Tibial nerve (tissue), 4 donors: ENCODE measurements at places on chromosomes 4 and X.

DNA sequence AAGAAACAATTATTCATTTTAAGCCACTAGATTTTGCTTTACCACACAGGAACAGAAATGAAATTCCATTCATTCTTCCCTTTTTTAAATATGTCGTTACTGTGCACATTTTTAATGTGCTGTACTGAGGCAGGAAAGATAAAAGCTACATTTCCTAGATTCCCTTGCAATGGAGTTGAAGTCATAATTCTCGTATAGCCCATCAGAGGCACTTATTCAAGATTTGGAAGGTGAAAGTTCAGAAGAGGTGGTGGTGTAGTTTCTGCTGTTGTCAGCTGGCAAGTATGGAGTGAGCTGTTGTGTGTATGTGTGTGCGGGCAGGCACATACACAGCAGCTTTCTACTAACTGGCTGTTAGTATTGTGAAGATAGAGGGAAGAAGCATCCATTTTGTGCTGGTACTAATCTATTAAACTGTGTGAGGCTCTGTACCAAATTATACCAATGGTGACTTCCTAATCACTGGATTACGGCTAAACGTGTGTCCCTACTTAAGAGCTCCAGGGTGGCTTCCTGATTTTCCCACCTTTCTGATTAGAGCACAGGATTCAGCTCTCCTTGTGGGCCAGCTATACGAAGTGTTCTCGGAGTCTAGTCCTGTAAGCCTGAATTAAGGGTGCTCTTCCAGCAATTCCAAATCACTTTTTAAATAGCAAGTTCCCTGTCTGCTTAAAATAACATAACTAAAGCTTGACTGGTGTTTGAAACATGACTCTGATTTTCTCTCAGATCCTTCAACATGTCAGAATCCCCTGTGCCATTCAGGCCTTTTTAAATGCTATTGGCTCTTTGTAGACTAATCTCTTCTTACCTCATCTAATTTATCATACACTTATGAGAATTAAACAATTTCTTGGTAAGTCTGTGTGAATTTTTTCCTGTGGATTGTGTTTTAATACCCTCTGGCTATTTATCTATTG is 43.8 kb downstream of the PDS5A start:
- no peak for DNase-seq

GRCh38 chr4:54898056-54898562 is 227.3 kb downstream of the KDR start:
- DNase-seq = no peak

- DNase-seq = no peak
Measured at GRCh38 chr4:158055668-158056067, 117.2 kb downstream of the GASK1B start.

DNA sequence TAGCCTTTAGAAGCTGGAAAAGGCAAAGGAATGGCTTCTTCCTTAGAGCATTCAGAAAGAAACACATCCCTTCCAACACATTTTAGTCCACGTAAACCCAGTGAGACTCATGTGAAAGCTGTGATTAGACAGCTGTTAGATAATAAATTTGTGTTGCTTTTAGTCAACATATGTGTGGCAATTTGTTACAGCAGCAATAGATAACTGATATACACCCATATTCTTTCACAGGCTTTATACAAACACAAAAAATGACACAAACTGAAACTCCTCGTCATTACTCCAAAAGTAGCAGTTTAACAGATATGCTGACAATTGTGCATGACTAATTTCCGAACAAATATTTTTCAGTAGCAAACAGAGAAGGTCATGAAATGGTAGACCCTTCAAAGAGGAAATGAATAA is 65.3 kb downstream of the ANTXR2 start:
- DNase-seq = no peak

DNA sequence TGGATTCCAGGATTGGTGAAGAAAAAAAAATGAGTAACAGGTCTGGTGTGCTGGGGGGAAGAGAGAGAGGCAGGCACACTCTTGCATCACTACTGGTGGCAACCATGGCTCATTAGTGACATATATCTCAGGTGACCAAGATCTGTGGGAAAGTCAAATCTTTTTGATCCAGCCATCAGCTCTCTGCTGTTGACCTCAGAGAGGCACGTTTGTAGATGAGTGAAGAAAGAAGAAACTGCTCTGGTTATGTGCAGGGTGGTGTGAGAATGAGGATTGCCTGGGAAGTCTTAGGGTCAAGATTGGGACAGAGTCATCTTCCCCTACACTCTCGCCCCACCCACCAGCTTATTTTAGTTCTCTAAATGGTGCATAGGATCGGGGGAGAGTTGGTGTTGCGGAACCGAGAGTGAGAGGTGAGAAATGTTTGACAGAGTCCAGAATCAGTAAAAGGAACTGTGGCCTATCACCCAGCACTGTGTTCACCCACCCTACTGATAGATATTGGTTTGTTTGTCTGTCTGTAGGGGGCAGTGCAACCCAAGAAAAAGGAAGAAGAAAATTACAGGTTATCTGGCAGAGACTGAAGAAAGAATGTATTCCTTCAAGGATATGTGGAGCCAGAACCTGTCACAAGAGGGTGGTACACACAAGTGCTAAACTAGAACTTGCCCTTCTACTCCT is 21.9 kb downstream of the ARMCX6 start:
- DNase-seq = no peak

DNA sequence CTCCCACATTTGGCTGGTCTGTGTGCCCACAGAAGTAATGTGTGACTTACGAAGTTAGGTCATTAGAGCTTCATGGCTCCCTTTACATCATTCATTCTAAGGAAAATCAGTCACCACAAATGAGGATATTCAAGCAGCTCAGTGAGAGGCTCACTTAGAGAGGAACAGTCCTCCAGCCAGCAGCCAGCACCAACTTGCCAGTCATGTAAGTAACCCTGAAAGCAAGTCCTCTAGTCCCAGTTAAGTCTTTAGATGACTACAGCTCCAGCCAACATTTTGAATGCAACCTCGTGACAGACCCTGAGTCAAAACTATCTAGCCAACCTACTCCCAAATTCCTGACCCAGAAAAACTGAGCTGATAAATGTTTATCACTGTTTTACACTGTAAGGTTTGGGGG is 71.3 kb downstream of the LRBA start:
- DNase-seq = no peak

DNA sequence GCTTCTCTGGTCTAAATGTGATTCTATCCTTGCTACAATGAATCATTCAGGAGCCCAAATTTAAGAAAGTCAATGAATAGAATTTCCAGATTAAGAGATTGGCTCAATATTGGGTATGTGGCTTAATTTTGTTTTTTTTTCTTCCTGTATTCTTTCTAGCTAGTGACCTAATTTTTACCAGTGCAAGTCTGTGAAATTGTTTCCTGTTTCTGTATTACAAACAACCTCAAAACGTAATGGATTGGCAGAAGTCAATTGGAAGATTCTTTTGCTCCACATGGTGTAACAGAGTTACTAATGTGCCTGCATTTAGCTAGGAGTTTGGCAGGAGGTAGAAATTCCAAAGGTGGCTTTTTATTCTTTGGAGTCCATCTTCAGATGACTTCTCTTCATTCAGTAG is 17.6 kb downstream of the DYNLT3 start:
- DNase-seq = no peak

- no peak for DNase-seq
Measured at GRCh38 chr4:23814587-23814986, 75.3 kb downstream of the PPARGC1A start.

DNA sequence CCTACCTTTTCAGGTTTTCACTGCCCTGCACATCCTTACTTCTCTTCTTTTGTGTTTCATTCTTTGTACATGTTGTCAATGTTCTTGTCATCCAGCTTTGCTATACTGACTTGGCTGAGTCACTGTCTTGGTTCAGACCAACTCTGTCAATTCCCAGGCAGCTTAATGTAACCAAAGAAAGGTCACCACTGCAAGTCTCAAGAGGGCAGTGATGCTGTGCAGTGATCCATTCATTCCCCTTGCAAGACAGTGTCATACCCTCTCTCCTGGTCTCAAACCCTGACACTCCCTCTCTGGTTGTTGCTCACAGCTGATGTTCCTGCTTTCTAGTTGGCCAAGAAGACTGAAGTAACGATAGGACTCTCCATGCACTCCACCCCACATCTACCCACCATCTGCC is 17.5 kb downstream of the RAB39B start:
- no peak for DNase-seq

DNA sequence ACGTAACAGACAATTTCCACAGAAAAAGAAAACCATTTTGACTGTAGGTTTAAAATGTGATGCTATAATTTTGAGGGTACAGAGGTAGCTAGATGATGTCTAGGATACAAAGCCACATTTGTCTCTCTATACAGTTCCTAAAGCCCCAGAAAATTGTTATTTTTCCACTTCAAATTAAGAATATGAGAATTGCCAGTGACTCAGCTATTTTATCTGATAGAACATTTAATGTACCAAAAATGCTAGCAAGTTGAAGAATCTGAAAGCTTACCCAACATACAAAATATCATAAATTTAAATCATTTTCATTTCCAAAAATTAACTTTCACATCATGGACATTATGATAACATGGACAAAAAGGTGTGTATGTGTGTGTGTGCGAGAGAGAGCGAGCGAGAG is 148.0 kb downstream of the CAMK2D start:
- DNase-seq = no peak

- DNase-seq = no peak
Measured at GRCh38 chrX:127085939-127086338, 266.4 kb downstream of the PRR32 start.

DNA sequence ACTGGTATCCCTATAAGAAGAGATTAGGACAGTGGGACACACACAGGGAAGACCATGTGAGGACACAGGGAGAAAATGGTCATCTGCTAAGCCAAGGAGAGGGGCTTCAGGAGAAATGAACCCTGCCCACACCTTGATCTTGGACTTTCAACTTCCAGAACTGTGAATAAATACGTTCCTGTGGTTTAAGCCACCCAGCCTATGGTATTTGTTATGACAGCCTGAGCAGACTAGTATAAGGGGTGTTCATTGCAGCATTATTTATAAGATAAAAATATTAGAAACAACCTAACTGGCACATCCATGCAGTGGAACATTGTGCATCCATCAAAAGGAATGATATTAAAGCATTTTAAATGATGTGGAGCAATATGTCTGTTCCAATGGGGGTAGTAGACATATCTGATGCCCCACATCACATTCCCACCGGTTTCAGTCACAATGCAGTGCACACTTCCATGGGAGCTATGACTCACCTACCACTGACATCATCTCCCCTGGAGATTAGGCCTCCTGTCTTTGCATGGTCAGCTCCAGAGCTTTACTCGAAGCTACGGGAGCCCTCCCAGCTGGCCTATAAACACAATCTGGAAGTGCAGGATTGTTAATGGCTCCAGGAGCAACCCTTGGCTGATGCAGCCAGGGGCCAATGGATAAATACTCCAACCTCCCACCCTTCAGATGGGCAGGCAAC is 38.9 kb upstream of the MAMLD1 start:
- no peak for DNase-seq

GRCh38 chr4:151760002-151760401 is 805 bp downstream of the GATB start:
- DNase-seq = no peak

DNA sequence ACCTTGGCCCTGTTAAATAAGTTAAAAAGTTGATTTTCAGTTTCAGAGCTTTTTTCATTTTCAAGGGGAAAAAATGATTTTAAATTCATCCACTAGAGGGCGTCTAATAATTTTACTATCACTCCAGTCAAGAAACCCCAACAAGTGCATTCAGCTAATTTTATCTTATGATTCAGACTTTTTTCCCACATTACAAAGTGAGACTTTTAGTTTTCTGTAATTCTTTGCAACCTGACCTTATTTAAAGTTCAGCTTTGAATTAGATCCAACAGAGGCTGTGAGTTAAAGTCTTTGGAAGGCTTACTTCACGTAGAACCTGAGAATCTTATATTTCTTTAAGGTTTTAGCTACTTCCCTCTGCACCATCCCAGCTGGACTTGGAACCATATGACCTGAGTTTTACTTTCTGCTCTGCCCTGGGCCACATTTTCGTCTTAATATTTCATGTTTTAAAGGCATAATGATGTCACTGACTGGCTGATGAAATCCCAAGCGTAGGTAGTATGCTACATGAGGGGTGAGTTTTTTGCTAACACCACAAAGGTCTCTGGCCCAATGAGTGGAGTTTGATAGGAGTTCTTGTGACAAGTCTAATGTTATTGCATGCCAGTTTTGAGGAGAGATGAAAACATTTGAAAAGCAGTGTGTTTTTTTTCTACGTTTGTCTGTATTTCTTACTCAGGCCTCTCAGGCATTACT is 7.2 kb downstream of the GNRHR start:
- no peak for DNase-seq

- DNase-seq = no peak
Measured at GRCh38 chr4:158581161-158581560, 59.5 kb downstream of the RXFP1 start.

DNA sequence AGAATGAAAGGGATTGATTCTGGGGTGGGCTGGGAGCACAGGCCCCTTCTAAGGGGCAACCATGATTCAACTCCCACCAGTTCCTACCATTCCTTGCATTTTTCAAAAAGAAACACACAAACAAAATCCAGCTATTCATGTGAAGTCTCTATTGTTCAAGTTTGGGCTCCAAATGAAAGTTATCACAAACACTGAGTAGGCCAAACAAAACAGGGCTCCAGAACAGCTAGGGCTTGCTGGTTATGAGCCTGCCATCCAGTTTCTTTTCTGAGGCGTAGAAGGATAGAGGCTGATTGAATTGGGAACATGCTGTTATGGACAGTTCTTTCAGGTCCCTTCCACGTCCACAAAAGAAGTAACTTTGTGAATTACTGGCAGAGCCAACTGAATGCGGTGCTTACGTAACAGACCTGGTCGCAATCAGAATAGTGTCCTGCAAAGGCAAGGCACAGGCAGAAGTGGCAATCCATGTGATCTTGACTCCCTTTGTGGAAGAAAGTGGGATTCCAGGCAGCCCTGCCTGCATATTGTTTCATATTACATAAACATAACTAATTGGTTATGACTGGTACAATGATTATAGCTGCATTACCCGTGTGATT is 244.5 kb downstream of the SCFD2 start:
- DNase-seq = peak; percentile 26

DNA sequence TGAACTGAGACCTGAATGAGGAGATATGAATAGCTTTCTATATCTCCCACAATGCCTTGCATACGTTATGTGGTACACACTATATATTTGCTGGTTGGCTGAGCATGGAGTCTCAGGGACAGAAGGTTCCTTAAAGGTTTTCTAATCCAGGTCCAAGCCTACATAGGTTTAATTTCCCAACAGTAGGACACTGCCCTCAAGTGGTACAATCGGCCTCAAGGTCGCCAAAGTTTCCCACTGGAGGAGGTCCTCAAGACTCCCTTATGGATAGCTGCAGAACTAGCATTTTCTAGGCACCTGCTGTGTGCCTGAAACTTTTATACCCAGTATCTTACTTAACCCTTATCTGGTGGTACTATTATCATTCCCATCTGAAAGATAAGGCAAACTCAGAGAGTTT is 21.0 kb upstream of the EFNB1 start:
- DNase-seq = no peak

GRCh38 chrX:135434258-135435138 is 12.8 kb downstream of the SMIM10L2A start:
- no peak for DNase-seq

GRCh38 chr4:86380181-86380724 is 20.4 kb upstream of the MAPK10 start:
- DNase-seq = no peak

GRCh38 chr4:176967586-176967985 is 174.9 kb upstream of the VEGFC start:
- no peak for DNase-seq
